GM12865 (cell line): ENCODE measurements at places on chromosomes 4 and X.

DNA sequence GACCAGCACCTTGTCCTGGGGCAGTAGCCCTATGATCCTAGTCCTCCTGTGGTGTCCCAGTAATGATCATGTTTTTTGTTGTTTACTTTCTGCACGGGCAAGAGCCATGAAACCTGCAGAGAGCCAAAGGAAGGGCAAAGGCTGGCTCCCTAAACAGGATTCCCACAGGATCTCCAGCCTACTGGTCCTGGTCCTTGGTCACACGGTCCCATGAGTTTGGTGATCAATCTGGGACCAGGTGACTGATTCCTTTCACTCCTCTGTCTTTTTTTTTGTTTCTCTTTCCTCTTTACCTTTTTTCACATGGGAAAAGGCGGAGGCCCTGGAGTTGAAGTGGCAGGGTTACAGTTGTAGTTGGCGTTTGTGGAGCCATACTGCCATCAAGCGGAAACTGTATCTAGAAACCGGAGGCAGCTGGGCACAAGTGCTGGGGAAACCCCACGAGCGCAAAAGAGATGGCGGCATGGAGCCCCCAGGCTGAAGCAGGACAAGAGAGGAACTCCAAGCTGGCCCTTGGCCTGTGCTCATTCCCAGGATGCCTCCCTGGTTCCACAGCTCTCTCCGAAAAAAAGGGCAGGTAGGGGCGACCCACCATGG lies 34.6 kb downstream of the NBDY start:
- peak; percentile 72 for DNase-seq

GRCh38 chr4:108774809-108775530 lies 12.1 kb upstream of the ETNPPL start:
- DNase-seq, result no peak

DNA sequence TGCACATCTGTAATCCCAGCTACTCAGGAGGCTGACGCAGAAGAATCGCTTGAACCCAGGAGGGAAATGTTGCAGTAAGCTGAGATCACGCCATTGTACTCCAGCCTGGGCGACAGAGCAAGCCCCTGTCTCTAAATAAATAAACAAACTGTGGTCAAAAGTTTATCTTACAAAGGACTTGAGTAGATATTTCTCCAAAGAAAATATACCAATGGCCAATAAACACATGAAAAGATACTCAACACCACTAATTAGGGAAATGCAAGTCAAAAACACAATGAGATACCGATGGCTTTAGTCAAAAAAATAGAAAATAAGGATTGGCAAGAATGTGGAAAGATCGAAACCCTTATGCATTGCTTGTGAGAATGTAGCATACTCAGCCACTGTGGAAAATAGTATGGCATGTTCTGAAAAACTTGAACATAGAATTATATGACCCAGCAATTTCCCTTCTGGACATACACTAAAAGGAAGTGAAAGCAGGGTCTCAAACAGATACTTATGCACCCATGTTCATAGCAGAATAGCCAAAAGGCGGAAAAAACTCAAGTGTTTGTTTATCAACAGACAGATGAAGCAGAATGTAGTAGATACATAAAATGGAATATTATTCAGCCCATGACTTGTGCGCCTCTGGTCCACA lies 2.0 kb upstream of the CFAP97 start:
- DNase-seq, result peak; percentile 68

DNA sequence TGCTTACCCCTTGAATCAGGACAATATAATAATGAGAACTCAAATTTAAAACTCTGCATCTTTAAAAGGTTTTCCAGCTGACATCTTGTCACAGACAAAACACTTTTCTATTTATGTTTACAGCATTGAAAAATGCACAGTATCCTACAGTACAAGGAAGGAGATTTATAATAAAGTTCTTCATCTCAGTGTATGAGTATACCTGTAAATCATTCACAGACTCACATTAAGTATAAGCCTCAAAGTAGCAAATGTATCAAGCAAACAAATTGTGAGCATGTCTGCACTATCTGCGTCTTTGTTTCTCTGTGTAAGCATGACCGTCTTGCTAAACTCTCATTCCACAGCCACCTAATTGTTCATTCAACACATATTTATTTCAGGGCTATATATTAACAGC lies 52.8 kb downstream of the PPP1R2C start:
- DNase-seq, result no peak

DNA sequence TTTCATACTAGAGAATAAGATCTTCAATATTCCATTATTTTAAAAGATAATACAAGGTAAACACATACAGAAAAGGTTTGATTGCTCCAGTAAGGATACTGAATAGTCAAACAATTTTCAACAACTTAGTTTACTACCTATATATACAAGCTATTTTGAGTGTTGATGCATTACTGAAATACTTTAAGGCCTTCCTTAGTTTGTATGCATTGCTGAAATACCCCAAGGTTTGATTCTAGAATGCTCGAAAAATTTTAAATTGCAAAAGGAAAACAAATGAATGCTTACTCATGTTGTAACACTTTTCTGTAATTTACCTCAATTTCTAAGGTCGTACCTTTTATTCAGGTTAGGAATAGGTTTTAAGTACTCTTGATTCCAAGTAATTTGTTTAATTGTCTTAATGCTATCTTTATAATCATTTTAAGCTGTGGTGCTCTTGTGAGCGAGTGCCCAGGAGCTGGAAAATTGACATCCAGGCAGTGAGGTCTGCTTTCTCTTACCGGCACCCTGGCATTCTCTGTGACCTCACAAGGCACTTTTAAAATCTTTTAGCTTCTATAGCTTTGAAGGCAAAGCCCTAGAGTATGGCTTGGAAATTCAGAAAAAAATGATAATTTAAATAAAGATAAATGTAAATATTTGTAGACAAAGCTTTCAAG lies 114.0 kb downstream of the BMPR1B start:
- DNase-seq, result no peak

DNA sequence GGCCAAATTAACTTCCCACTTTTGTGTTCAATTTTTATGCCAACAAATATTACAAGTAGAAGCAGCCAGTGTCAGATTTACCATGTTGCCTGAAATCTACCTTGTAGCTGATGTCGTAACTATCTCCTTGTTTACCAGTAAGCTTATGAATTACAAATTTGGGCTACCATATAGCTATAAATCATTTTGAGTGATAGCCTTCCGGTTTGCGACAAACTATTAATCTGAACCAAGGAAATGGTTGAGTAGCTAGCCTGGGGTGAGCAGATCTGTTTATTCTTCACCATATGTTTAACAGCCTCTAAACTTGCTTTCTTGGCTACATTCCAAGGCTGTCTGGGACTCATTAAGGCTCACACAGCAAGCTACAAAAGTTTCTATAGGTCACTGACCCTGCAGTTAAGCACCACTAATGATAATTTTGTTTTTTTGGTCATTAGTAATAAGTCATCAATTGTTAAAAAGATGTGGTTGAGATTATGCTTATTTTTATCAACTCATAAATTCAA lies 218.7 kb upstream of the SPOCK3 start:
- no peak for DNase-seq

- DNase-seq, result peak; percentile 21
Observed at GRCh38 chr4:72567821-72568675, 973 bp downstream of the ADAMTS3 start.

DNA sequence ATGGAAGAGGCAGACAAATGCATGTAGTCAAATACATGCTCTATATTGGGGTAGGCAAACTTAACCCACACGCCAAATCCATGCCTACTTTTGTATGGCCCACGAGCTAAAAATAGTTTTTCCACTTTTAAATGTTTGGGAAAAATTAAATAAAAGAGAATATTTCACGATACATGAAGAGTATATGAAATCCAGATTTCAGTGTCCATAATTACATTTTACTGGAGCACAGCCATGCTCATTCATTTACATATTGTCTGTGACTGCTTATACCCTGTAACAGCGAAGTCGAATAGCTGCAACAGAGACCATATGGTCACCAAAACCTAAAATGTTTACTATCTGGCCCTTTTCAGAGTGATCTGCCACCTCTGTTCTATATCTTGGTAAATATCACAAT lies 257.4 kb upstream of the NOCT start:
- no peak for DNase-seq

DNA sequence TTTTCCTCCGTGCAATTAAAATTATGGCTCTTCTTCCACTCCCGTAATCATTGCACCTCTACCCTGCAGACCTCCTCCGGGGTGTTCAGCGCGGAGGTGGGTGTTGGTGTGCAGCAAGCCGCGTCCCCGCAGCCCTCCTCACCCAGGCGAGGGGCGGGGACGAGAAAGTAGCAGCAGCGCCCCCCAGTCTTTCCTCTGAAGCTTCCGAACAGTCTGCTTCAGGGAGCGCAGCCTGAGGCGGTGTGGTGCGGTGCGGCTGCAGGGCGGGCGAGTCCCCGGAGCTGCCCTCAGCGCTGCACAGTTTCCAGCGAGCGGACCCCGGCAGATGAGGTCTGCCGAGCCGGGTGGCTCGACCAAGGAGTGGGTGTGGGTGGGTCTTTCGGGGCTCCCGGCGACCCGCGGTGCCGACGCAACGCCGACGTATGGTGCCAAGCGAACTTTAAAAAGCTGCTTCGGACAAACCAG lies at the start of gene FRAS1:
TSS of gene FRAS1 (plus strand) at position 189 of the 465 bp plus-strand sequence. CDS start 687 bp downstream, outside the sequence.
- DNase-seq, result no peak

DNA sequence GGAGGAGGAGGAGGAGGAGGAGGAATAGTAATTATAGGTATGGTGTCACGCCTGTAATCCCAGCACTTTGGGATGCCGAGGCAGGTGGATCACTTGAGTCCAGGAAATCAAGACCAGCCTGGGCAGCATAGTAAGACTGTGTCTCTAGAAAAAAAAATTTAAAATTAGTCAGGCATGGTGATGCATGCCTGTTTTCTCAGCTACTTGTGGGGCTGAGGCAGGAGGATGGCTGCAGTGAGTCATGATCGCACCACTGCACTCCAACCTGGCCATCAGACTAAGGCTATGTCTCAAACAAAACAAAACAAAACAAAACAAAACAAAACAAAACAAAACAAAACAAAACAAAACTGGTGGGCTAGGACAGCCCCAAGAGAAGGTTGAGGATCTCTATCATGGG lies 3.0 kb downstream of the STARD8 start:
- DNase-seq, result no peak

- no peak for DNase-seq
Observed at GRCh38 chr4:22802876-22803275, 110.1 kb downstream of the GBA3 start.

DNA sequence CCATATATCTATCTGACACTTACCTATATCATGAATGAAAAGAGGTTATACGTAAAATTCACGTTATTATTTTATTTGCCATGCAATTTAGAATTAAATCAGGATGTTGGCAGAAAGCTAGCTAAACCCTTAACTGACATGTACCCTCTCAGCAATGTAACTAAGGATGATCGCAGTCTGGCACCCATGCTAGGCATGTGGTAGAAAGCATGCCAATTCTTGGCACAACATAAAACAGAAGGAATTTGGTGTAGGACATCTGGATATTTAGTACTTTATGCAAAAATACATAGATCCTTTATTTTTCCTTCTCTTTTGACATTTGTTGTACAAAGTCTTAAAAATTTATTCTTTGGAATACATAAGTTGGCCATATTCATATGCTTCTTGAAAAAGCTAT lies 436.8 kb upstream of the FAT1 start:
- no peak for DNase-seq

GRCh38 chrX:15546745-15547144 lies 46.1 kb downstream of the BMX start:
- no peak for DNase-seq

GRCh38 chr4:86096373-86096772 lies 263.5 kb downstream of the MAPK10 start:
- no peak for DNase-seq

DNA sequence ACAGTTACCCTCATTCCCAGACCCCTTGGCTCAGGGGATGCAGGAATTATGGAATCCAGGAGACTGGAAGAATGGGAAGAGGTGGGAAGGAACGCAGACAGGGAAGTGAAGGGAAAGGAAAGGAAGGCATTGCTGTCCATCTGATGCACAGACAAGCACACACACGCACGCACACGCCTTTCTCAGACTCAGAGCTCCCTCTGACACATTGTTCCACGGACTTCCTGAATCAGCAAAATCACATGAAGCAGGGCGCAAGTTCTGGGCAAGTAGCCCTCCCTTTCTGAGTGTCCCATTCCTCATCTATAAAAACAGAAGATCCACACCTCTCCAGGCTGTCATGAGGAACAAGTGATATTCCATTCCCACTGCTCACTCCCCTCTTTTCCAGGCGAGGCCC lies 13.2 kb downstream of the IQSEC2 start:
- DNase-seq, result no peak

DNA sequence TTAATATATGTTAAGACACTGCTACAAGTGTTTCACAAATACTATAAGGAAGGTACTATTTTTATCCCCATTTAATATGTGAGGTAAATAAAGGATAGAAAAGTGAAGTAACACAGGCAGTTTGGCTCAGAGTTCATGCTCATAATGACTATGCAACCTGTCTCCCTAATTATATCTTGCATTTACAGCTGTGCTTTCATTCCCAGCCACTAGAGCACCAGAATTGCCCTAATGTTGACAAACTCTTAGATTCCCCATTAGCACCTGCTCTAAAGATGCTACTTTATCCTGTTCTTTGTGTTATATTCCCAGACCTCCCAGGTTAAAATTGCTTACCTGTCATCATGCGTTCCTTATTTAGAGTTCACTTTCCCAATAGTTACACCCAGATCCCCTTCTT lies 833.6 kb downstream of the CCSER1 start:
- DNase-seq, result no peak

- DNase-seq, result no peak
Observed at GRCh38 chr4:148239494-148239985, 202.7 kb downstream of the NR3C2 start.

DNA sequence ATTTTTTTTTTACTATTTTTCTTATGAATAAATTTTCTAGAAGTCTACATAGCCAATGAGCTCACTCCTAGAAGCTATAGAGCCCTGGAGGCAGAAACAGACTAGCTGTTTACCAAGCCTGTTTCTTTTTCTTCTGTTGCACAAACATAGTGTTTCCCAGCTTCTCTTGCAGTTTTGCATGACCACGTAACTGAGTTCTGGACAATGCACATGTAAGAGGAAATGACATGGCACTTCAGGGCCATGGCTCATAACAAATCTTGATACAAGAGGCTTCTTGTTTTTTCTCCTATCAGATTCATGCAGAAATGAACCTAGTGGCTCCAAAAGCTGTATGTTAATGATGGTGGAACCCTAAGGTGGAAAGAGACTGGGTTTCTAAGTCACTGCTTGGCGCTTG lies 127.4 kb downstream of the ZNF330 start:
- DNase-seq, result peak; percentile 54
